Occipital lobe (tissue), 3 donors: ENCODE measurements at places on chromosomes 16 and 17.
A peak's percentile ranks its signal among the peaks of the same experiment; 100 is the strongest.

DNA sequence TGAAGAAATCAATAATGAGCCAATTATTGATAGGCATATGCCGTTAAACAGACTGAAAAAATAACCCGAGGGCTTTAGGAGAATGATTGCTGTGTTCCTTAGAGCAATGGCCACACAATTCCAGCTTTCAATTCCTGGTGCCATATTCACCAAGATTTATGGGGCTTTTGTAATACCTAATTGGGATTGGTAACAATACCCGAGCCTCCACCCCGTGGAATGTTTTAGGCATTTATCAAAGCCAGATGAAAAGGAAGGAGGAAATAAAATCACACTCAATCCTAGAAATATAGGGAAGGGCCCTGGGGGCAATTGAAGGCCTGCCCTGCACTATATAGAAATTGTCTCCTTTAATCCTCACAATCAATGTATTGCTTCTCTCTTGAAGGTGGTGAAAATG is 42.1 kb upstream of the MLYCD start:
- DNase-seq: no peak

GRCh38 chr17:68860941-68861340 is 94.3 kb downstream of the ABCA8 start:
- no peak for DNase-seq

GRCh38 chr16:1818204-1818872 is 8.3 kb downstream of the HAGH start:
- no peak for DNase-seq

GRCh38 chr16:10950393-10950792 is 6.0 kb downstream of the CLEC16A start:
- no peak for DNase-seq

GRCh38 chr17:41711669-41712400 is at the start of gene GAST:
GAST (plus strand) TSS chr17:41712331; CDS start chr17:41715437, 3,106 bp downstream.
- no peak for DNase-seq

DNA sequence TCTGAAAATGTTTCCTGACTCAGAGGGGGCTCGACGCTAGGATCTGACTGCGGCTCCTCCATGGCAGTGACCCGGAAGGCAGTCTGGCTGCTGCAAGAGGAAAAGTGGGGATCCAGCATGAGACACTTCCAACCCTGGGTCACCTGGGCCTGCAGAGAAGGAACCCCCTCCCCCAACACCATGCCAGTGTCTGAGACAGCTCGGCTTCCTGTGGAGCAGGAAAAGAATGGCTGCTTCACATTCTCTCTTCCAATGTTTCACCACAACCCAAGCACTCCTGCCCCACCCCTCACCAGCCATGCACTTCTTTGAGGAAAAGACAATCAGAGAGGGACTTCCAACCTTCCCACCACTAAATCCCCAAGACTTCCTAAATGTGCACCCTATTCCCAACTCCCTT is 10.8 kb downstream of the TP53 start:
- DNase-seq: no peak

DNA sequence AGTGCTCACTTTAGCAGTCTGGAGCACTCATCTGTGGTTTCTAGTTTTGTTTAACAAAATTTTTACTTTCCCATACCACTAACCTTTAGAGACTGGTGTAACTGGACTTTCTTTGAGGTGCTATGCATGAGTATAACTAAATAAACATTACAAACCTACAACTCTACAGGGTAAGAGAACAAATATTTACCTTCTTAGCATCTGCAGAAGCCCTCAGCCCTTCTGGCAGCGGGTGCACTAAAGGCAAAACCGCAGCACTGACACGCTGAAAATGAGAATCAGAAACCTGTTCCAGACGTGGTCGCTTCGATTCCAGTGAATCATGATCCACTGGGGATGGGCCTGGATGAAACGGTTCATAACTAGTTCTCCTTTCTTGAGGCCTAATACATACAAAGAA is 43.7 kb downstream of the NCOR1 start:
- no peak for DNase-seq

DNA sequence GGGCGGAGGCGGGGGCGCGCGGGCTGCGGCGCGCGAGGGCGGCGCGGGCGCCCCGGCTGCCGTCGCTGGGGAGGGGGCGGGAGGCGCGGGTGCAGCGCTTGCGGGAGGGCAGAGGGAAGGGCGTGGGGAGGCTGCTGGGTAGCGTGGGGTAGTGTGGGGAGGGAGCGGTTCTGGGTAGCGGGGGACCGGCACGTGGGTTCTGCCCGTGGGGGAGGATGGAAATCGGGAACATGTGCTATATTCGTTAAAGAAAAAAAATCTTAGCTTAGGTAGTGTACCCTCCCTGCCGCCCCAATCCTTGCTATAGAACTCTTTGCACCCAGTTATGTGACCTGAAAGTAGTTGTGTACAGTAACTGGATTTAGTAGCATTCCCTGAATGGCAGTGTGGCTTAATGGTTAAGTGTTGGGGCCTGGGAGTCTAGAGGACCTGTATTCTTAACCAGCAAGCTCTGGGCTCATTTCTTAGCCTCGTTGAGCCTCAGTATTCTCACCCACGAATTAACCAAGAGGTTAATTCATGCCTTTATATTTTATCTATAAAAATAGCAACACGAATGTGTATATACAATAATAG is 646 bp downstream of the RABEP1 start:
- peak; percentile 9 for DNase-seq

DNA sequence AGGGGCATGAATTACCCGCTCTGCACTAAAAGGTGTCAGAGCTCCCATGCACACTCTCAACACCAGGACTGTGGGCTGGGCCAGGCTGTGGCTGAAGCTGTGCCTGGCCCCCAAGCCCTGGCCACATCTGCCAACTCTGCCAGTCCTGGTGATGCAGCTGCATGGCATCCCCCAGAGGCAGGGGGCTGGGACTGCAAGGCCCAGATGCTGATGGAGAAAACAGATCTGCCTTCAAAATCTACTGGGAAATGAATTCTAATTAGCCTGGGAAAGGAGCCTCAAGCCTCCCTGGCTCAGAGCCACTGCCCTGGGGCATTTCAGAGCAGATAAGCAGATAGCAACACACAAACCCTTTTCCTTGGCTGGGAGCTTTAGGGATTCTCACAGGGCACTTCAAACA is 3.4 kb downstream of the CHST6 start:
- peak; percentile 57 for DNase-seq

- no peak for DNase-seq
These were observed 66.7 kb downstream of the SOX9 start for GRCh38 chr17:72187556-72187955.

DNA sequence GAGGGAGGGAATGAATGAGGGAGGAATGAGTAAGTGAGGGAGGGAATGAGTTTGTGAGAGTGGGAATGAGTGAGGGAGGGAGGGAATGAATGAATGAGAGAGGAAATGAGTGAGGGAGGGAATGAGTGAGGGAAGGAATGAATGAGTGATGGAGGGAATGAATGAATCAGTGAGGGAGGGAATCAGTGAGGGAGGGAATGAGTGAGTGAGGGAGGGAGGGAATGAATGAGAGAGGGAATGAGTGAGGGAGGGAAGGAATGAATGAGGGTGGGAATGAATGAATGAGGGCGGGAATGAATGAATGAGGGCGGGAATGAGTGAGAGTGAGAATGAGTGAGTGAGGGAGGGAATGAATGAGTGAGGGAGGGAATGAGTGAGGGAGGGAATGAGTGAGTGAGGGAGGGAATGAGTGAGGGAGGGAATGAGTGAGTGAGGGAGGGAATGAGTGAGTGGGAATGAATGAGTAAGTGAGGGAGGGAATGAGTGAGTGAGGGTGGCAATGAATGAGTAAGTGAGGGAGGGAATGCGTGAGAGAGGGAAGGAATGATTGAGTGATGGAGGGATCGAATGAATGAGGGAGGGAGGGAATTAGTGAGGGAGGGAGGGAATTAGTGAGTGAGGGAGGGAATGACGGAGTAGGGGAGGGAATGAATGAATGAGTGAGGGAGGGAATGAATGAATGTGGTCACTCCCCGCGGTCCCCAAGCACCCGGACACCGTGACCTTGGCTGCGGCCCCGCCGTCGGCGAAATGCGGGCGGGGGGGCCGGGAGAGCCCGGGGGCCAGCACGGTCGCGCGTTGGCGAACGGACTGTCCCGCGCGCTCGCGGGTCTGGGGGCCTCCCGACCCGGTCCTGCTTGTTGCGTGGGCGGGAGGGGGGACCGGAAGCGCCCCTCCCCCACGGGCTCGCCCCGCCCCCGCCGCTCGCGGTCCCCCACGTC is 1.1 kb upstream of the UBE2I start:
- DNase-seq: no peak

DNA sequence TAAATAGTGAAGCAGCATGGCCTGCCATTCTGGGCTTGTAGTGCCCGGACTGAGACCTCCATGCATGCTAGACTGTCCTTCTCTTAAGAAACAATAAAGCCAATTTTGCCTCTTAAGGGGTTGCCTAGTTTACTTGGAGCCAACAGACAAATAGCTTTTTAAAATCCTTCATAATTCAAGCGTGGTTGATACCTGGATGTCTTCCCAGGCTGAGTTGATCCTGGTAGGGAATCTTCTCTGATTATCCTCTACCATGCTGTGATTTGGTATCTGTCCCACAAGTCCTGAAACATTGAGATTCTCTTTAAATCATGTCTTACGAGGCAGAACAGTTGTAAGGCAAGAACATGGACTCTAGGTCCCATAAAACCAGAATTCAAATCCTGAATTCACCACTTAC is 359.6 kb upstream of the CCL2 start:
- no peak for DNase-seq
